ENCODE measurements at places on chromosomes 16 and 17.

DNA sequence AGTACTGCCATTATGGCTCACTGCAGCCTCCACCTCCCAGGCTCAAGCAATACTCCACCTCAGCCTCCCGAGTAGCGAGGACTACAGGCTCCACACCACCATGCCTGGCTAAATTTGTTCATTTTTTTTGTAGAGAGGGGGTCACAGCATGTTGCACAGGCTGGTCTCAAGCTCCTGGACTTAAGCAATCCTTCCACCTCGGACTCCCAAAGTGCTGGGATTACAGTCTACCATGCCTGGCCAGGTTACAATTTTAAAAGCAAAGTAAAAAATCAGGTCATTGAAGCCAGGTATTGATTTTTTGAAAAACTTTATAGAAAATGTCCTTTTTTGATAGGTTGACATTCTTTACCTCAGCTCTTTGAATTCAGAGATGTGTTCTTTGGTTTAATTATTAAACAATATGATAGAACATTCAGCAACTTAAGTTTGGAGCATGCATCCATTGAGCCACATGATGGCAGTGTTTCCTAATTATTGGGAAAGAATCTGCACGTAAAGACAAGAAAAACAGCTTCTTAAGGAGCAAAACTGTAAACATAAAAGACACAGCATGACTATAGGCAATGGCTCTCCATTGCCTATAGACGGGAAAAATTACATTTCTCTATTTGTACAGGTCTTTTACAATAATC is 1.7 kb upstream of the SLC16A11 start:
- peak; percentile 61 for DNase-seq

DNA sequence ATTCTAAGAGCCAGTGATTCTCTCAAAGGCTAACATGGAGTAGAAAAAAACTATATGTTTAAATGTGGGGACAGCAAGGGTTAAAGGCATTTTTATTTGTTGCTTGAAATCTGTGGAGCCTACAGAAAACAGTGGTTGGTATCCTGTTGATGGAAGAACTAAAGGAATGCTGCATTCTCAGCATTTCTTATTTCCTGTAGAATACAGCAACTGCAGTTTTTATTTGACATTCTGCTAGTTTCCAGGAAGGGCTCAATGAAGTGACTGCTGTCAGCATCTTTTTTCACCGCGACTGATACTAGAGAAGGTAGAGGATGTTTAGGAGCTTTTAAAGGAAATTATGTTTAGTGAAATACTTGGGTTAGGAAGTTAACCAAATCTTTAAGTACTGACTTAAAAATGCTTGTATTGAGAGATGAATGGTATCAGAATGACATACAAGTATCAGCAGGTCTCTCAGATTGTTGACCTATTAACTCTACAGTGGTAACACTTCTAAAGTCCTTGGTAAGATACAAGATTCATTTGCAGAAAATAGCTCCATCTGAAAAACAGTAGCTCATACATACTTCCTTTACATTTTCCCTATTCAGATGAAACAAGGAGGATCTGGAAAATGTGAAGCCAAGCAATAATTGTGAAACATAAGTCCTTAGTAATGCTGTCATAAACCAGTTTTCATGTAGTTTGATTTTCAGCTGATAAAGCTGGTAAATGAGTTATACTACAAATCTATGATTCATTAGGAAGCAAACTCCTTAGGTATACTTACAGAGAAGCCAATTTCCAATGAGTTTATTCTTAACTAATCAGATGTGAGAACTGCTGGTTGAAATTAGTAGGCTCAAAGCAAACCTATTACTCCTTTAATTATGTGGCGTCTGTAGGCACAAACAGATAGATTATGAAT is 15.2 kb downstream of the CLTC start:
- no peak for DNase-seq

DNA sequence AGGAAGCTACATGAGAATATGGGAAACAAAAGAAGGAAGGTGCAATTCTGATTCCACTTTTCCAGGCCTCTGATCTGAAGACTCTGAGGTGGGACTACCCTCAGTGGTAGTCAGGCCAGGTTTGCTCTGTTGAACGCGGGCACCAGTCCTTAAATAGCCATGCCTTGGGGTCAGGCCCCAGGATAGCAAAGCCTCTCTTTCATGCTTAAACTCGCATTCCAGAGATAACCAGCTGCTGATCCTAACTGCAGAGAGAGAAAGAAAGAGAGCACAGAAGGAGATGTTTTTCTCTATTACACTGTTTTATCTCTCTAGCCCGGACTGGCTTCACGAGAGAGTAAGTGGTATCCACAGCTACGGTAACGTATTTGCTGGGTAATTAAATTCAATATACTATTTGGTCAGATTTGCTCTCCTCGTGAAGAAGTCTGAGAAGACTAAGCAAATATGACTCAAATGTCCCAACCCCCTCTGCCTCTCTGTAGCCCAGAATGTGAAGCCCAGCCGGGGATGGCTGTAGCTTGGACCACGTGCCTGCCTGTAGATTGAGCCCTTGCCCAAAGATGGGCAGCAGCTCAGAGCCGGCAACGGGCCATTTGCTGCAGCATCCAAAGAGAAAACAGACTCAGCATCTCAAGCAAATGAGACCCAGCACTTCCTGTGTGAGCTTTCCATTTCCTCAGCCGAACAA is 122.2 kb downstream of the SMG6 start:
- DNase-seq = no peak

- DNase-seq = no peak
Measured at GRCh38 chr16:24146518-24146917, 109.6 kb upstream of the CACNG3 start.

DNA sequence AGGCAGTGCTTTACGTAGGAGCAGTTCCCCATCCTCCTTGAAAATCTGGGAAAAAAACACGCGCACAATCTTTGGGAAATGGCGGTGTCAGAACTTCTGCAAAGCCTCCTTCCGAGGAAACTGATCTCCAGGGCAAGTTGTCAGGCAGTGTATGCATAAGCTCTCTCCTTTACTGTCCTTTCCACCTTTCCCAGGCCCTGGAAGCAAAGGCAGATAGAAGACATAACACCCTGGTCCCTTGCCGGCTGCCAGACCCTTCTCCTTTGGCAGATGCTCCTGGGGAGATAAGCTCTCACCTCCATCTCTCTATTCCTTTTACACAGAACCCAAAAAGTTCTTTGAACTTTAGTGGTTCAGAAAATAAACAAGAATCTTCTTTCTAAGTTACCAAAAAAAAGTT is 12.4 kb downstream of the TOB1 start:
- no peak for DNase-seq

- DNase-seq = peak; percentile 36
Measured at GRCh38 chr16:50369133-50369804, 481 bp upstream of the BRD7 start.

DNA sequence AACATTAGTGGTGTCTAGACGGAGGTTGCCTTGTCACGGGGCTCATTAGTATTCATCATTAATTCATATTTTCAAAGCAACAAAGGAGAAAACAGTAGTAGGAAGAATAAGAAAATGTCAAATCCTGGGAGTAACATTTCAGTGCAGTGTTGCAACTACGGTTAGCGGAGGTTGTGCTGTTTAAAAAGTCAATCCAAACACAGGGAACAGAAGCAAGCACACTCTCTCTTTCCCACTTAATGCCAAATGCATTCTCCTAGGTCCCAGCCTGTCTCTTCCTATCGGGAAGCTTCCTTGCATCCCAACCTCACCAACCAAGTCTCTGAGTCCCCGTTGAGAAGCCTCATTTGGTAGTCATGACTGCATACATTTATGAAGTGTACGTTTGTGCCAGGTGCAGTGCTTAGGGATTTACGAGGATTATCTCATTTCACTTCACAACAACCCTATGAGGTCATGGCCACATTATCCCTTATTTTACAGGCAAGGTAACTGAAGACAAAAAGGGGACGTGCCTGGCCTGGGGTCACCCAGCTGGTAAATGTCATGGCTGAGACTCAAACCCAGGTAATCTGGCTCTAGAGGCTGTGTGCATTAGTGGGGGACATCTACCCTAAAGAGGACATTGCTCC is 283.6 kb upstream of the SALL1 start:
- DNase-seq = no peak

Measured in bone marrow (tissue), 2 donors.